Activated CD4-positive, alpha-beta T cell treated with anti-CD3 and anti-CD28 coated beads, Interleukin-2, amount 10 ng/mL, durations not matched to agents 24 days and 14 days (primary cell): ENCODE measurements at places on chromosomes 1 and 21. TPM values are rescaled to one million over a fixed set of nuclear protein-coding genes. Genes with fewer than 3 reads are reported as not detected.

The GNAT2 gene
- 0.33 TPM in 2 replicates for total RNA-seq

- DNase-seq = no peak
These were observed 9.2 kb downstream of the IGSF21 start for GRCh38 chr1:18116777-18117176.

- no peak for DNase-seq
These were observed 522.9 kb downstream of the KIF26B start for GRCh38 chr1:245677461-245678240.

GRCh38 chr1:165698761-165699052 is 345 bp upstream of the ALDH9A1 start:
- no peak for DNase-seq
